NCI-H146 (cell line): ENCODE measurements at places on chromosomes 12 and 14.
A peak's percentile ranks its signal among the peaks of the same experiment; 100 is the strongest.

DNA sequence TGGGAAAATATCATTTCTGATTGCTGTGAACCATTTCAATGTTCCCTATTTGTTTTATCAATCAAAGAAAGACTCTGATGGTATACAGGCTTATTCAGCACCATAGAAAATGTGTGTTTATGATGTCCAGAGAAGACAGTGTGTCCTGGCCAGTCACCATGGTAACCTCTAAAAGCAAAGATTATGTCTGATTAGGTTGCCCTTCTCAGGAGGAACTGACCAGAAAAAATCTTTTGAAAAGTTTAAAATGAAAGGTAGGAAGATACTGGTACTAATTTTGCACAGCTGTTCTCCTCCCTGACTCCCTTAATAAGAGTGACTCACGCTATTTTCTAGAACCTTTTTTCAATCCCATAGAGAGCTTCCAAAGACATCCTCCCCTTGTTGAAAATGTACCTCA lies 391.8 kb upstream of the DCN start:
- peak; percentile 36 for DNase-seq

GRCh38 chr12:85301051-85301450 lies 21.0 kb downstream of the ALX1 start:
- no peak for DNase-seq

GRCh38 chr12:83186419-83186818 lies 499.7 kb downstream of the TMTC2 start:
- DNase-seq = no peak

- DNase-seq = peak; percentile 12
Observed at GRCh38 chr12:4353785-4354208, 25.7 kb downstream of the FGF23 start.

DNA sequence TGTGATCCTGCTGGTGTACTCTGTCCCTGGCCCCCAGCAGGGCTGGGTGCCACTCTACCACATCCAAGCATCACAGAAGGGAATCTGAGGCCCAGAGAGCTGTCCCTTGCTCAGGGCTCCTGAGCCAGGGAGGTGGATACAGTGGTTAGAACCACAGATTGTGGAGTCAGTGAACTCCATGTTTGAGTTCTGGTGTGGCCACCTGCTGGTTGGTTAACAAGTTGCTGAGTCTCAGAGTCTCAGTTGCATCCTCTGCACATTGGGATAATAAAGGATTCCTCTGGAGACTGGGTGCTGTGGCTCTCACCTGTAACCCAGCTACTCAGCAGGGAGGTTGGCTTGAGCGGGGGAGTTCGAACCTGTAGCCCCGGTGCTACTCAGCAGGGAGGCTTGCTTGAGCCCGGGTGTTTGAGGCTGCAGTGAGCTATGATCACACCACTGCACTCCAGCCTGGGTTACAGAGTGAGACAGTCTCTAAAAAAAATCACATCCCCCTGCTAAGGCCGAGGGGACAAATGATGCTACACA lies 39.4 kb downstream of the MVK start:
- DNase-seq = no peak

- DNase-seq = no peak
Observed at GRCh38 chr14:102318781-102319276, 717 bp upstream of the ZNF839 start.

- DNase-seq = peak; percentile 61
Observed at GRCh38 chr14:76486251-76486743, 110.4 kb downstream of the ESRRB start.

DNA sequence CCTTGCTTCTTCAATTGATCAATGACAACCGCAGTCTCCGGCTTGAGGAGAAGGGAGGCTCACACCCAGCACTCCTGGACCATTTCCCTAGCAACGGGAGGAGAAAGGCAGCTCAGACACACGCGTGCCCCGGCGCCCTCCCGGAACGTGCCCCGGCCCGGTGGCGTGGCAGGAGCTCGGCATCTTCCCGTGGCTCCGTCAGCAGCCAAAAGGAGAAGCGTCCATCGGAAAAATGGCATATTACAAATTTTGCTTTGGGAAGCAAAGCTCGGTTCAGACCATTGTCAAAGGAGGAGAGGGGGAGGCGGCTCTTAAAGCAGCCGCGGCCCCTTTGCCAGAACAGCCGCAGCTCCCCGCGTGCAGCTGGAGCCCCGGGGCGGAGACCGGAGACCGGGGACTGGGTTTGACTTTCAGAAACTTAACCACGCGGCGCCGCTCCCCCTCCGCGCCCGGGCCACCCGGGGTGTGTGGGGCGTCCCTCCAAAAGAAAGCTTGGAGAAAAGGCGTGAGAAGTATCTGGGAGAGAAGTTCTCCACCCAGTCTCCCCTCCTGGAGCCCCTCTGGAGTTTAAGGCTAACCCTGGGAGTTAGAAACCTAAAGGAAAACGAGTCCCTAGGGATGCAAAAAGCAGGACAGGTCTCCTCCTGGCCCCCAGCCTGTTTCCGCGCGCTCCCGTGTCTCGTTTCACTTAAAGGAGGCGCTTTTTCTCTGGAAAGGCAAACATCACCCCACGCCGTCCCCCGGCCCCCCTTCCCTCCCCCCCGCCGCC lies 545 bp downstream of the PPFIA2 start:
- peak; percentile 78 for DNase-seq

DNA sequence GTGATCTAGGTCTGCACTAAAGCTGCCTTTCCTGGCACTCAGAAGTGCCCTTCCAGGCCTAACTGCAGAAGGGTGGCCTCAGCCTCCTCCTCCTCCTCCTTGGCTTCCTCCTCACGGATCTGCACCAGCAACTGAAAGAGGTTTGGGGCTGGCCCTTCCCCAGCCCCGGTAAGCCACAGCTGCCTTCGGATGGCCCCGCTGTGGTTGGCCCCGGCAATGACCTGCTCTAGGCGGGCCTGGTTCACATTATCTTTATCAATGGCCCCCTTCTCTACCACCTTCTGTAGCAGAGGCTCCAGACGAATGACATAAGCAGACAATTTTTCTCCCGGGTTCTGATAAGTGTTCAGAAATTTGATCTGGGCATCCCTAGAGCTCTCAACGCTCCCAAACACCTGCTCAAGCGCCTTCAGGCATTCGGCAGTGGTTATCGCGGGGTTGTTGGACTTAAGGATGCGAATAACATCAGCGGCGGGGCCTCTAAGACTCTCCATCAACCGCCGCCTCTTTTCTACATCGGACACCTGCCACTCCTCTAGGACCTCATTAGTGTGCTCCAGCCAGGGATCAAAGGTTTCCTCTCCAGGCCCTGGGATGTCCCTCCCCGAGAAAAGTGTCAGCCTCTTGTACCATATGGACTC lies 1.5 kb downstream of the PNMA1 start:
- peak; percentile 64 for DNase-seq

- no peak for DNase-seq
Observed at GRCh38 chr12:57797933-57798332, 15.3 kb downstream of the TSFM start.

- no peak for DNase-seq
Observed at GRCh38 chr14:32085182-32085844, 8.2 kb downstream of the ARHGAP5 start.

- DNase-seq = no peak
Observed at GRCh38 chr12:79250960-79251755, 386.6 kb downstream of the SYT1 start.

DNA sequence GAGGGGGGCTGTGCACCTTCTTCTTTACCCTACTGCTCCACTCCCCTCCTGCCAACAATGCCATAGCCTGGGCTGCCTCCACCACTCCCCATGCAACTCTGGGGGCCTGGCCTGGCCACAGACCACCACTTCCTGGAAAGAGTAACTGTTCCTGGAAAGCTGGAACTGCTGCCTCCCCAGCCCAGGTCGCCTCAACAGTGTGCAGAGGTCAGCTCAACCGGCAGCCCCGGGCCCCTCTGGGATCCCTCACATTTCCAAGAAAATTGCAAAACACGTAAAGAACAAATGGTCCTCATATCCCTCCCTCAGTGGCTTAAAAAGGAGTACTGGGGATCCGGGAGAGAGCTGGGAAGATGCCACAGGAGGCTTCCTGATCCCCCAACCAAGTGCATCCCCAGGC lies 22.4 kb upstream of the DIO3 start:
- DNase-seq = no peak

DNA sequence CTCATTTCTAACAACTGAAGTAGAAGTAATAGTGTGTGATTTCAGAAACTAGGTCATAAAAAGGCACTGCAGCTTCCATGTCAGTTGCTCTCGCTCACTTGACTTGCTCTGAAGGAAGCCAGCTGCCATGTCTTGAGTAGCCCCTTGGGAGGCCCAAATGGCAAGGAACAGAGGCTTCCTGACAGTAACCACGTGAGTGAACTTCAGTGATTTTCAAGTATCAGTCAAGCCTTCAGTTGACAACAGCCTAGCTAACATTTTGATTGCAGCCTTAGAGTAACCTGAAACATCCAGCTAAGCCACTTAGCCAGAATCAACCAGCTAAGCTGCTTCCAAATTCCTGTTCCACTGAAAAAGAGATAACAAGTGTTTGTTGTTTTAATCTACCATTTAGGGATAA lies 26.7 kb downstream of the TOGARAM1 start:
- DNase-seq = no peak

DNA sequence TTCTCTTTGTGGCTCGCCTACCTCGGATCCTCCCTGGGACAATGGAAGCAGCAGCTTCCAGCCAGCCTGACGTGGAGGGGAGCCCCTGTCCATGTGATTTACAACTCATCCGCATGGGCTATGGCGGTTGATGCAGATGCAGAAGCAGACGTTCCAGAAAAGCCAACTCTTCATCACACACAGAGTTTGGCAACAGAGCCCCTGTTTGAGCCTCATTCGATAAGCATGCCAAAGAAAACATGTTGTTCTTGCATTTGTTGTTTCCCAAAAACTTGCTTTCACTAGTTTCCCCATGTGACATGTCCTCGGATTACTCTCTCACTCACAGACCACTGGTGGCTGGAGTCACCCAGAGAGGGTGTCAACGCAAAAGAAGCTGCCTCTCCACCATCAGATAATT lies 16.4 kb upstream of the TC2N start:
- DNase-seq = no peak

DNA sequence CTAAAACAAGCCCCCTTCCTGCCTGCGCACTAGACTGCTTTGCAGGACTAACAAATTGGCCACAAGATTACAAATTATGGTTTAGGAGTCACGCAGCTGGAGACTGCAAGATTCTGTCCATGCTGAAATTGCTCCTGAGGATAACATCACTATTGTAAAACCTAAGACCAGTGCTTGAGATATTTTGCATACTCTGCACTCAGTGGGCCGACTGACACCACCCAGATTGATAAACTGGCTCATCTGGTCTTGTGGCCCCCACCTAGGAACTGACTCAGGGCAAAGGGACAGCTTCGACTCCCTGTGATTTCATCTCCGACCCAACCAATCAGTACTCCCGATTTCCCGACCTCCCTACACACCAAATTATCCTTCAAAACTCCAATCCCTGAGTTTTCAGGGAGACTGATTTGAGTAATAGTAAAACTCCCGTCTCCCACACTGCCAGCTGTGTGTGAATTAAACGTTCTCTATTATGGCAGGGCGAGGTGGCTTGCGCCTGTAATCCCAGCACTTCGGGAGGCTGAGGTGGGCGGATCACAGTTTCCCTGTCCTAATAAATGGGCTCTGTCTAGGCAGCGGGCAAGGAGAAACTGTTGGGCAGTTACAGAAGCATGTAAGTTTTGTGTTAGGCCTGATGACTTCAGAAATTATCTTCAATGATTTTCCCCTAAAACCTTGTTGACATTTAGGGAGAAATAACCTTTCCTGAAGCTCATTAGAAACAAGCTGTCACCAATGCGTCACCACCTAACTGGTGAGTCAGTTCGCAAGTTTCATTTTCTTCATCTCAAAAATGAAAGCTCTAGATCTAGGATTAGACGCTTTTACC lies 5.3 kb upstream of the UBC start:
- no peak for DNase-seq

DNA sequence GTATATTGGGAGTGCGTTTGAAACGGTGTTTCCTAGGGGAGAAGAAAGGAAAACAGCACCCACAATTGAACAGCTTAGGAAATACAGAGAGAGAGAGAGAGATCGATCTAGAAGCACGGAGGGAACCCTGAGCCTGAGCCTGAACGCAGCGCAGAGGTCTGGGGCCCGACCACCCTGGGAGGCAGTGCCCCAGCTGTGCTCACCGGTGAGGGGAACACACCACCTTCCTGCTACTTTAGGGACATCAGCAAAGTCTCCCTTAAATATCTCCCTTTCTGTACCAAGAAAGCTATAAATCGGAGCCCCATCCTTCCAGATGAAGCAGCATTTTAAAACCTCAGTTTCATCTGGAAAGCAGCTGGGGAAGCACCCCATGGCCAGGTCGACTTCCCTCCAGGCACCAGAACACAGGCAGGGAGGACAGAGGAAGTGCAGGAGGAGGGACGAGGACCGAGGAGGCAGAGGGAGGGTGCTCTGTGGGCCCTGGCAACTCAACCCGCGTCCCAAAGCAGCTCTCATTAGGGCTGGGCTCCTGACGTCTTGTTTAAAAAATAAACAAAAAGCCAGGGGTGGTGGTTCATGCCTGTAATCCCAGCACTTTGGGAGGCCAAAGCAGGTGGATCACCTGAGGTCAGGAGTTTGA lies 12.2 kb downstream of the RIMBP2 start:
- no peak for DNase-seq

- no peak for DNase-seq
Observed at GRCh38 chr14:69083181-69083580, 69.7 kb downstream of the DCAF5 start.

- DNase-seq = no peak
Observed at GRCh38 chr14:25588751-25589150, 538.8 kb upstream of the STXBP6 start.

GRCh38 chr12:22577667-22578066 lies 33.3 kb upstream of the C2CD5 start:
- DNase-seq = no peak

- no peak for DNase-seq
Observed at GRCh38 chr12:118436986-118437385, 60.6 kb downstream of the SUDS3 start.

- no peak for DNase-seq
Observed at GRCh38 chr12:113788020-113788856, 177.9 kb downstream of the RBM19 start.

- DNase-seq = no peak
Observed at GRCh38 chr12:38588624-38589305, 272.2 kb downstream of the ALG10B start.

GRCh38 chr12:2504577-2504976 lies 290.2 kb upstream of the FKBP4 start:
- DNase-seq = no peak
